NCI-H524 (cell line): ENCODE measurements at places on chromosomes 3 and 15.

DNA sequence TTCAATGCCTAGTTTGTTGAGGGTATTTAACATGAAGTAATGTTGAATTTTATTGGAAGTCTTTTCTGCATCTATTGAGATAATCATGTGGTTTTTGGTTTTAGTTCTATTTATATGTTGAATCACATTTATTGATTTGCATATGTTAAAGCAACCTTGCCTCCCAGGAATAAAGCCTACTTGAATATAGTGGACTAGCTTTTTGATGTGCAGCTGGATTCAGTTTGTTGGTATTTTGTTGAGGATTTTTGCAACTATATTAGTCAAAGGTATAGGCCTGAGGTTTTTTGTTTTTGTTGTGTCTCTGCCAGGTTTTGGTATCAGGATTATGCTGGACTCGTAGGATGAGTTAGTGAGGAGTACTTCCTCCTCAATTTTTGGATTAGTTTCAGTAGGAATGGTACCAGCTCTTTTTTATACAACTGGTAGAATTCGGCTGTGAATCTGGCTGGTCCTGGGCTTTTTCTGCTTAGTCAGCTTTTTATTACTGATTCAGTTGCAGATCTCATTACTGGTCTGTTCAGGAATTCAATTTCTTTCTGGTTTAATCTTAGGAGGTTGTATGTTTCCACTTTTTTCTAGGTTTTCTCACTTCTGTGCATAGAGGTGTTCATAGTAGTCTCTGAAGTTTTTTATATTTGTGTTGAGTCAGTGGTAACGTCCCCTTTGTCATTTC lies 209.8 kb upstream of the RBMS3 start:
- no peak for DNase-seq

- no peak for DNase-seq
These were observed 20.0 kb downstream of the SLC35G2 start for GRCh38 chr3:136838641-136839555.

GRCh38 chr3:37687966-37688365 lies 173.7 kb upstream of the CTDSPL start:
- DNase-seq: no peak

DNA sequence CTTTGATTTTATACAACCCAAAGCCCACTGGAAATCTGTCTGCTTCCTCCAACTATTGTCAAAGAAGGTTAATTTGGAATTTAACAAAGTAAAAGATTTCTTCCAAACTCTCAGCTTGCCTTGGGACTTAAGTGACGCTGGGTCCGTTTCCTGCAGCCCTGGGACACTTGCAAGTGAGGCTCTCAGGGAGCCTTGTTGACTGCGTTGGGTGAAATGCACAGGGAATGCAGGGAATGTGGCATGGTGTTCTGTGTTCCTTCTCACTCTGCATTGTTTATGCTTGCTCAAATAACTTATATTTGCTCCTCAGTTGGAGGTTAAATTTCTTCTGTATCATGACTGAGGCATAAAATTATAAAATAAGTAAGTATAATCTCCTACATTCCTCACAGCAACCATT lies 60.9 kb upstream of the TJP1 start:
- peak; percentile 6 for DNase-seq

DNA sequence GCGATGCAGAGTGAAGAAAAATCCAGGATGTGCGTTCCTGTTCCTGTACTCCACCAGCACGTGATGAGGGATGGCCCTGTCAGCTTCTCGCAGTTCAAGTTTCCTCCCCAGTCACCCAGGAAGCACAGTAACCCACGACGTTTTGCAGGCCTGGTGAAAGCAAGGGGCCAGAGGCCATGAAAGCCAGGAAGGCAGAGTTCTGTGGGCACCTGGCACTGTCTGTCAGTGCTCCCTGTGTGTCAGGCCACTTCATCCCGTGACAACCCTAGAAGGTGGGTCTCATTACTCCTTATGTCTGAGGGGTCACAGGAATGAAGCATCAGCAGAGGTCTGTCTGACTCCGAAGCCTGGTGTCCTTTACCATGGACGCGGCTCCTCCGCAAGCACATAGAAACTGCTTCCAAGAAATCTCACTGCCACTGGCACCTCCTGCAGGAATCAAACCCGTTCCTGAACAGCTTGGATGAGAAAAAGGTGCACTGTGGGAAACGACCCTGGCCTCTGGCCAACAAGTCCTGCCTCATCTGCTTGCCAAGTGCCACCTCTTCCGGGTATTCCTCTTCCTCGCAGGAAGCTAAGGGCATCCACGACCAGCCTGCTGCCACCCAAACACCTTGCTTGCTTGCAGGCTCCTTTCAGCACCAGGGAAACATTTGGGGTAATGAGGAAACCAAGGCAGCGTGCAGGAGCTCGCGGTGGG lies 14.6 kb downstream of the RAB43 start:
- no peak for DNase-seq

- DNase-seq: no peak
These were observed 2.2 kb downstream of the RPSA start for GRCh38 chr3:39408493-39409372.

- DNase-seq: no peak
These were observed 21.7 kb downstream of the PLA2G4F start for GRCh38 chr15:42134617-42135245.

DNA sequence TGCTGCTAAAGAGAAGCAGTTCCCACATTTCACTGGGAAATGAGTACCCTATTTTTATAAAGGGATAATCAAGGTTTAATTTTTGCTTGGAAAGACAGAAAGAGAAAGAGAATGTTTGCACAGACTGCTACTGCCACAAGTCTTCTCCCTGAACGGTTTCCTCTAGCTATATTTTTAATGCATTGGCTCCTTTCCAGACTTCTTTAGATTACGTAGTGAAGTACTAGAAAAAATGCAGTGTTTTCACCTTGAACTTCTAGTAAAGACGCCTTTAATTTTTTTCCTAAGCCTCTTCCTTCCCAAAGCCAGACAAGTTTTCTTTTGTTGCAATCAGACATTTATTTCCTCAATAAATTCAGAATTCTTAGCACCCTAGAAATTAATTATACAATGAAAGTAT lies 248.3 kb upstream of the CCDC54 start:
- DNase-seq: no peak

- DNase-seq: no peak
These were observed 33.8 kb downstream of the RIOX2 start for GRCh38 chr3:97938444-97938843.

DNA sequence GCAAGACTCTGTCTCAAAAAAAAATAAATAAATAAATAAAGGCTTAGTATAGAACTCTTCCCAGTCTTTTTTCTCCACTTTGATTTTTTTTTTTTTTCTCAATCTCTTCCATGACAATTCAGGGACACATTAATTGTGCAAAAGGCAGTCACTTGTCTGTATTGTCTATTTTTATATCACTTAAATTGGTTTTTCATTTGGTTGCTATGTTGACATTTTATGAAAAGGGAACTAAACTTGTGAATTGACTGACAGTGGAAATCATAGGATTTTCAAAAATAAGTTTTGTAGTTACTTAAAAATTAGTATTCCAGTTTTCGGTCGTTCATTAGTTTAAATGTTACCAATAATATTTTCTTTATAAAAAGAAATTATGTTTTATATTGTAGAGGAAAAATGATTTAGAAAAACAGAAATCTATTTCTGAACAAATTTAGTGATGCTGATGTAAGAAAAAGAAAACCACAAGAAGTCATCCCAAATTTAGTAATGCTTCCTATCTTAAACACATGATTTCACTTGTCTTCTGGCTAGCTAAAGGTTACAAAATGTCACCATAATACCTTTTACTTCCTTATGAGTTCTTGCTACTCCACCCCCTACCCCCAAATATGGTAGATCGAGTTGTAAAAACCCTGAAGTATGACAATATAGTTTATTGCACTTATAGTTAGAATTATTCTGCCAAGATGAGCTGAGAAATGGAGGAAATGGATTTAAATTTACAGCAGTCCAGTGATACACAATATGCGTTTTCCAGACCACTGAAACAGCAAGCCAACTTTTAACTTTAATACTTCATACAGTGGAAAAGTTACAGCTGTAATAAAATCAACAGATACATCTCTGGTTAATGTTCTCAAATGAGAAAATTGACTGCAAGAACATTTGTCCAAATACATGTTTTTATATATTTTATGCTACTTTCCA lies 37.0 kb downstream of the PPARG start:
- DNase-seq: no peak

- DNase-seq: no peak
These were observed 67.9 kb downstream of the CRTC3 start for GRCh38 chr15:90597577-90597976.

DNA sequence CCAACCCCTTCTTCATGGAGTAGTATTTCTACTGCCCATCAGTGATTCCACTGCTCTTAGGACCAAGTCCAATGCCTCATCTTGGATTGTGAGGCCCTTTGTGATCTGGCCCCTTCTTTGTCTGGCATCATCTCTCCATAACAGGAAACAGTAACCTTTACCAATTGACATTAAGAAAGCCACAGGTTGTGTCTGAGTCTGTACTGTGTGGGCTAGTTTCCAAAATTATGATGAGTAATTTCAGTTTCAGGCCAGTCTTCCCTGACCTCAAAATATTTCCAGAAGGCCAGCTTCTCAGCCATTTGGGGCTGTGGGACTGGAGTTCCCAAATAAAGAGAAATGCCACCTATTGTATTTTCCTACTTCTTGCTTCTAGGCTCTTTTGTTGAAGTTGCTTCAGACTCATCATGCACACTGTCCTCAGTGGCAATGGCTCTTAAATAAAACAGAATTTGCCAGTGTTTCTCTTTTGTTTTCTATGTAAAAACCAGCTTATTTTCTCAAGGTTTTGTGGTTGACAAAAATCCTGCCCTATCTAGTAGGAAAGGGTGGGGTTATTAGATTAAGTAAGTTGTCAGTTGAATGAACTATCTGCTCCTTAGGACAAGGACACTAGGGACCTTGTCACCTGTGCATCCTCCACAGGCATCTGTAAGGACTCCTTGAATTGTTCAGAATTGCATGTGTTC lies 47.0 kb upstream of the ACKR4 start:
- DNase-seq: no peak

DNA sequence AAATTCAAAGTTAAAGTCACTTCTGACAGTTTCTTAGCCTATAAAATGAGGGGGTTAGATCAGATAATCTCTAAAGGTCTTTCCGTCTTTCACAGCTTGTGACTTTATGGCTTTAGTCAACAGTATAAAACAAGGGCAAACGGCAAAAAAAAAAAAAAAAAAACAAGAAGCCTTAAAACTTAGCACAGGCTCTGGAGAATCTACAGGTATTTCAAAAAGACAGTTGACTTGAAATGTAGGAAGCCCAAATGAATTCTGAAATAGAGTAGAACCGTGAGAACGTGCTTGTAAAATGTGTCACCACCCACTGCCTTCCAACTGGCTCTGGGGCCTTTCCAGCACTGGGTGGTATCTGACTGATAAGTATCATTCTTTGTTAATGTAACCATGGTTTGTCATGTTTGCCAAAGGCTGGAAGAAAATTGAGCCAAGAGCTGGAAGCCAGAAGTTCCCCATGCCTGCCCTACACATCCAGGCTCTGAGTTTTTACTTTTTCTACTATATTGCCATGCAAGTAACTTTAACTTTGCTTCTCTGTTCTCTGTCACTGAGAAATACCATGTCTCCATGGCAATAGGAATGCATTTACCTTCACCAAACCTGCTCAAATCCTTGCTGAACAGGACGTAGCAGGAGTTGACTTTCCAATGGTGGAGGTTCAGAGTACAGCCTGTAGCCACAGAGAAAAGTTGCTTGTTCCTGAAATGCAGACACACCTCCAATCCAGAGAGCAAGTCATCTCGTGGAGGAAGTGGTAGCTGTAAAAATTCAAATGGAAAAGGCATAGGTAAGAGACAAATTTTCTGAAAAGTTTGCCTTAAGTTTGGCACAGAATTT lies 35.8 kb upstream of the THSD4 start:
- no peak for DNase-seq

DNA sequence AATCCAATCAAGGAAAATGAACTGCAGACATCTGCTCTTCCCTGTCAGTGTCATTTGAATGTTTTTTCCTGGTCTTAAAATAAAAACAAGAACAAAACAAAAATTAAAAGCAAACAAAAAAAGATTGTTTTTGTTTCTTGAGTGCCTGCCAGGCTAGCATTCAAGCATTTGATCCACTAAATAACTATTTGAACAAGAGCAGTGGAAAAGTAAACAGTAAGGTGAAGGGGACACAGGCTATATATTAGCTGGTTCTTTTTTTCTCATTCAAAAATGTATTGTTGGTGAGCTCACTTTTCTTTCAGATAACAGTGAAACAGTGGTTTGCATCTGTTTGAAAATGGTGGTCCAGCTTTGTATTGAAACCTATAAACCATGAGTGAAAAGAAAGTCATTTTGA lies 586.9 kb upstream of the SGO1 start:
- DNase-seq: no peak

- DNase-seq: peak; percentile 87
These were observed 59.5 kb upstream of the DCLK3 start for GRCh38 chr3:36823806-36824205.

- DNase-seq: peak; percentile 90
These were observed 85.3 kb upstream of the MBNL1 start for GRCh38 chr3:152183473-152183872.

- no peak for DNase-seq
These were observed 70.8 kb downstream of the SCN11A start for GRCh38 chr3:38980938-38981337.

DNA sequence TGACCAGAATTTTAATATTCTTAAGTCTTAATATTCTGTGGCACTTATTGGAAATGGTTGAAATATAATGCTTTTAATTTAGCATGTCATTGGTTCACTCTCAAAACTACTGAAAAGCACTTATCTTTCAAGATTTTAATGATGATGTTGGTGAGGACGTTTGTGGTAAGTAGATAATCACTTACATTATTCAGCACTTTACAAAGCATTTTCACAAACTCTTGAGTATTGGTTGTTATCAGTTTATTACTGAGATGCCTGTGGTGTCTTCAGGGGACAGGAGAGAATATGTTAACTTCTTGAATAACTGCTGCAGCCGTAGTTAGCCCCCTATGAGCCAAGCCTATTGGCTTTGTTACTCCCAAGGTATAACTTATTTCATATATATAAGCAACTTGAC lies 15.2 kb downstream of the TGFBR2 start:
- DNase-seq: no peak

DNA sequence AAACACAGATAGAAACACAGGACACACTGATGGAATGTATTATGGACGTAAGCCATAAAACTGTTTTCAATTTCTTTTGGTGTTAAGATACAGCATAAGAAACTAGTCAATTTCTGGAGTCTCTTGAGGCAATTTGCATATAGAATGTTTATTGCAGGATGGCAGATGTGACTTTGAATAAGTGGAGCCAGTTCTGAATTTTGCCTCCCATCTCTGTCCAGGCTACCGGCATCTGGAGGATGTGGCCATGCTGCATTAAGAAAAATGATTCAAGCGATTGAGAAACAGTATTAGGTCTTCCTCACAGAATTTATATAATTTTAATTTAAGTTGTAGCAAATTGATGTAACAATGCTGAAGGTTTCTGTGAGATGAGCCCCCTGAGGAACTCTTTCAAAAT lies 81.5 kb downstream of the CHST2 start:
- DNase-seq: no peak
